ENCODE measurements at places on chromosomes 4 and X.

GRCh38 chr4:12897954-12898353 is 586.2 kb downstream of the RAB28 start:
- DNase-seq, result no peak

DNA sequence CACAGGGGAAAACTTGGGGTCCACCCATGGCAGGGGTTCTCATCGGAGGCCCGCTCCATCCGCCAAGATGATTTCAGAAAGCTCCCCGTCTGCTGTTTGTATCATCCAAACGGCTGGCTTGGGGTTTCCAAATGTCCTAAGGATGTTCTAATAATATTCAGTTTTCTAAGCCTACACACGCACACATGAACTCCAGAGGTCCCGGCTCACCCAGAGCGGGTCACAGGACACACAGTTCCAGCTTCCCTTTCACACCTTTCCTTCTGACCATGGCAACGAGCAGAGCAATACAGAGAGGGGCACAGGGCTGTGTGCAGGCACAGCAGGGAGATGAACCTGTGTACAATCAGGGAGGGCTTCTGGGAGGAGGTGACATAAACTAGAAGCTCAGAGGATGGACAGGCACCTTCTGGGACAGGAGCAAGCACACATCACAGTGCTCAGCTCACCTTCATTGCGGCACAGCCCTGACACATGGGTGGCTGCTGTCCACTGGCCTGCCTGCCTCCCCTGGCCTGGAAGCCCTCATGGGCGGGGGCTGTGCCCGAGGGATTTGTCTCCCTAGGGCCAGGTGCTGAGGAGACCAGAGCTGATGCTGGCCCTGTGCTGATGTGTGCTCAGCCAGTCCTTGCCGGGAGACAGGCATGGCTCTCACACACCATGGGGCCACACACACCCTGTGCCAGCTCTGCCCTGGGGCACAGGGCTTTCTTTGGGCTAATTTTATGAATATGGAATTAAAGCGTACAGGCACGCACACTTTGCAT is 44.8 kb downstream of the ABLIM2 start:
- DNase-seq, result no peak

DNA sequence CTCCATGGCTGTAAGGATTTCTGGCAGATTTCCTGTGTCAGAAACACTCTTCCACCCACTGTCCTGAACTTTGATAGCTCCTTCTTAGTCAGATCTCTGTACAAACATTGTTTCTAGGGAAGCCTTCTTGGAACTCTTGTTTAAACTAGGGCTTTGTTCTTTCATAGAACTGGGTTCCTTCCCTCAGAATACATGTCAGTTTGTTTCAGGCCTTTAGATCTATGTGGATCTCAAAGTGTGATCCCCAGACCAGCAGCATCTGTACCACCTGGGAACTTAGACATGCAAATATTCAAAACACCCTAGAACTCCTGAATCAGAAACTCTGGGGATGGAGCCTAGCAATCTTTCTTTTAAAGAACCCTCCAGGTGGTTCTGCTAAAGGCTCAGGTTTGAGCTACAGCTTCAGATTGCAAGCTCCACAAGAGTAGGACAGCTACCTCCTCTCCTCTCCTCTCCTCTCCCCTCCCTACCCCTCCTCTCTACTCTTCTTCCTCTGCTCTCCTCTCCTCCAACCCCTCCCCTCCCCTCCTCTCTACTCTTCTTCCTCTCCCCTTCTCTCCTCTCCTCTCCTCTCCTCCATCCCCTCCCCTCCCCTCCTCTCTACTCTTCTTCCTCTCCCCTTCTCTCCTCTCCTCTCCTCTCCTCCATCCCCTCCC is 12.7 kb downstream of the RASSF6 start:
- DNase-seq, result no peak

DNA sequence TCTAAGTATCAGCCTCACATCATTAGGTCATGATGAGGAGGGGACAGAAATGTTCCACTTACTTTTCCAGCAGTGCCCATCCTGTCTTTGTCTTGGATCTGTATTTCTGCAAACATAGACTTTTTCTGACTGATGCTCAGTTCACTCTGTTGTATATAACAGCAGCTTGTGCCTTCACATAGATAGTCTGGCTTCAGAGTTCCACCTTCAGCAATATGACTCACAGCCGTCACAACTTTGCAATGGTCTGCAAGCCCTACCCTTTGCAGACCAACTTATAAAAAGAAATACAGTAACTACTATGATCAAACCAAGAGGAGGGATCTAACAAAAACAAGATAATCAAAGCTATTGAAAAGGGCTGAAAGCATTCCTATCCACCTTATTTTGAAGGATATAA is at the start of gene ADH7:
Gene ADH7, minus strand, starts transcription at position 189 of the 400 bp plus-strand sequence. Its CDS starts 109 bp downstream, at position 80.
- DNase-seq, result no peak

- DNase-seq, result no peak
Observed at GRCh38 chr4:70714079-70714887, 7.5 kb upstream of the RUFY3 start.

- no peak for DNase-seq
Observed at GRCh38 chr4:180336494-180337090, 1906.6 kb upstream of the TENM3 start.

GRCh38 chr4:118557298-118557851 is 127.8 kb upstream of the METTL14 start:
- DNase-seq, result no peak

GRCh38 chr4:37749398-37749988 is 63.3 kb upstream of the RELL1 start:
- no peak for DNase-seq

DNA sequence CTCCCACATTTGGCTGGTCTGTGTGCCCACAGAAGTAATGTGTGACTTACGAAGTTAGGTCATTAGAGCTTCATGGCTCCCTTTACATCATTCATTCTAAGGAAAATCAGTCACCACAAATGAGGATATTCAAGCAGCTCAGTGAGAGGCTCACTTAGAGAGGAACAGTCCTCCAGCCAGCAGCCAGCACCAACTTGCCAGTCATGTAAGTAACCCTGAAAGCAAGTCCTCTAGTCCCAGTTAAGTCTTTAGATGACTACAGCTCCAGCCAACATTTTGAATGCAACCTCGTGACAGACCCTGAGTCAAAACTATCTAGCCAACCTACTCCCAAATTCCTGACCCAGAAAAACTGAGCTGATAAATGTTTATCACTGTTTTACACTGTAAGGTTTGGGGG is 71.3 kb downstream of the LRBA start:
- DNase-seq, result peak; percentile 11

- DNase-seq, result no peak
Observed at GRCh38 chr4:154622598-154622997, 10.1 kb upstream of the FGG start.

DNA sequence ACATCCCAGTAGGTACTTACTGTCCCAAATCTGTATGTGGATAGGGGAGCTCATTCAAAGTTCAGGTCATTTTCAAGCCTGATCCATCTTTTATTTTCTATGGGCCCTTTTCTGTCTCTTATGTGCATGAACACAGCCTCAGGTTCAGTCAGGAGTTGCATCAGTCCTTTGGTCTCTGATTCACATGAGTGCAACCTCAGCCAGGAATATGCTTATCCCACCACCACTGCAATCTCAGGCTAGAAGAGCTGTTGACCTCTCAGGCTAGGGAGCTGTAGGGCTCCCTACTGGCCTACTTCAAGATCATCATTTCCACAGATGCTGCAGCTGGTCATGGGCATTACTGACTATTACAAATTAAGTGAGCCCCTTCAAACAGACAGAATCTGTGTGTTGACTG is 27.2 kb downstream of the AASDH start:
- DNase-seq, result no peak

DNA sequence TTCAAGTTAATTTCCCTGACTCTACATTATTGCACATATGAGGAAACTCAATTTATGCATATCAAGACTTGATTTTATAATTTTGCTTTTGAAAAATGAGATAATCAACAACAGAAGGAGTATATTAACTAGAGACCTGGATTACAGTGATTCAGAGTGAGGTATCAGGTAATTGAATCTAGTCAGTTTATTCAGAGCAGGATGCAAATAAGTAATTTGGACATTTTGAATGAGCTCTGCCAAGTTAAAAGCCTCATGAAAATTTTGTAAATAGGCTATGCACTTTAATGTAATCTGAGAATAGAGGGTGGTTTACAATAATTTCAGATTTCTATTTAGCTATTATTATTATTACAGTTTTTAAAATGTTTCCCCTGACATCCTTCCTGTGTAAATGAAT is 203.7 kb upstream of the EMCN start:
- no peak for DNase-seq

Measured in stimulated activated naive CD8-positive, alpha-beta T cell treated with anti-CD3 and anti-CD28 coated beads, Interleukin-15, Interleukin-2, amounts not matched to agents 100 U/mL and 50 U/mL, for 24 hours (primary cell).